Fibroblast of pulmonary artery (primary cell): ENCODE measurements at places on chromosomes 3 and 15.

GRCh38 chr3:108001457-108001856 lies 89.4 kb downstream of the CD47 start:
- DNase-seq = no peak

DNA sequence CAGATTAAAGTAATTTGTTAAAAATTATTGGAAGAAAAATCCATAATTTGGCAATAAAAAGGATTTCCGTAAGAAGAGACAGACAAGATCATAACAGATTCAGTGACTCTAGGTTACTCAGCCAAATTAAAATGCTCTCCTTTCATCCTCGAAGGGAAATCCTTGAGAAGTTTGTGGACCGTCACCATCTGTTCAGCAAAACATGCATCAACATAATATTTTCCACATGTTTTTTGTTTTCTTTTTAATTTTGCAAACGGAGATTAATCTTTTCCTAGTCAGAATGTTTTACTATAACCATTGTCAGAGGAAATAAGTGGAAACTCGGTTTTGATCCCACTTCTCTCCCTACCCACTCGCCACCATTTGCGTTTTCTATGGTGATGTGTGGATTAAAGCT lies 128.3 kb downstream of the TMCO5A start:
- DNase-seq = no peak

GRCh38 chr3:8864402-8865350 lies 95.3 kb upstream of the OXTR start:
- DNase-seq = no peak

DNA sequence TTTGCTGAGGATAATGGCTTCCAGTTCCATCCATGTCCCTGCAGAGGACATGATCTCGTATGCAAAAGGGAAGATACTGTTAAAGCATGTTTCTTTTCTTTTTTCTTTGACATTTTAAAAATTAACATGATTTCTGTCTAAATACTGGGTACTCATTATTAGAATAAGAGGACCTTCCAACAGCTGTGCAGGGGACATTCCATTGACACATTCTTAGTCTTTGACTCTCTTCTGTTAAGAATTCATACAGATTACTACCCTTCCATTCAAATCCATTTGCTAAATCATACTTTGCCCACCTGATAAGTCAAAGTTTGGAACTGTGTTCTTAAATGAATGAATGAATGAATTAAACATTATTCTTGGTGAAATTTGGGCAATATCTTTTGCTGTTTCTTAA lies 5.1 kb upstream of the CP start:
- no peak for DNase-seq

GRCh38 chr3:33322412-33322811 lies 45.2 kb downstream of the FBXL2 start:
- no peak for DNase-seq

DNA sequence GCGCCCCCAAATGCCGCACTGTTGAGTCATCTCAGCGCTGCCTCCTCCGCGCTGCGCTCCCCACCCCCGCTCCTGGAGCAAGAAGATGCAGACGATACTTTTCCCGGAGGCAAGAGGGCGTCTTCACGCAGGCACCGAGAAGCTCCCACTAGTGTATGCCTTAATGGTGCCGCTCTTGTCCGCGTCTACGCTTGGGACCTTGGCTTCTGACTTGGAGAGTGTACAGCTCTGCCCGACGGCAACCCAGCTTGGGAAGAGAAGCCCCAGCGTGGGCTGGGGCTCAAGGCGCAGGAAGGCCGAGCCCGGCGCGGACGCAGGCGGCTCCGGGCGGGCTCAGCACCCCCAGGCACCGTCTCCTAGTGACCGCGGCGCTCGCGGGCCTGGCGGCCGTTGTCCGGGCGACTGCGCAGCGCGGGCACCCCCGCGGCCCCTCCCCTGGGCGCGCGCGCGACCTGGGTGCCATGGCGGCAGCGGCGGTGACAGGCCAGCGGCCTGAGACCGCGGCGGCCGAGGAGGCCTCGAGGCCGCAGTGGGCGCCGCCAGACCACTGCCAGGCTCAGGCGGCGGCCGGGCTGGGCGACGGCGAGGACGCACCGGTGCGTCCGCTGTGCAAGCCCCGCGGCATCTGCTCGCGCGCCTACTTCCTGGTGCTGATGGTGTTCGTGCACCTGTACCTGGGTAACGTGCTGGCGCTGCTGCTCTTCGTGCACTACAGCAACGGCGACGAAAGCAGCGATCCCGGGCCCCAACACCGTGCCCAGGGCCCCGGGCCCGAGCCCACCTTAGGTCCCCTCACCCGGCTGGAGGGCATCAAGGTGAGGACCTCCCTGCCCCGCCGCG lies at the start of gene P4HTM:
Gene P4HTM (plus strand): TSS at position 446 of the 840 bp plus-strand sequence. CDS start 16 bp downstream, at position 462.
- peak; percentile 95 for DNase-seq

DNA sequence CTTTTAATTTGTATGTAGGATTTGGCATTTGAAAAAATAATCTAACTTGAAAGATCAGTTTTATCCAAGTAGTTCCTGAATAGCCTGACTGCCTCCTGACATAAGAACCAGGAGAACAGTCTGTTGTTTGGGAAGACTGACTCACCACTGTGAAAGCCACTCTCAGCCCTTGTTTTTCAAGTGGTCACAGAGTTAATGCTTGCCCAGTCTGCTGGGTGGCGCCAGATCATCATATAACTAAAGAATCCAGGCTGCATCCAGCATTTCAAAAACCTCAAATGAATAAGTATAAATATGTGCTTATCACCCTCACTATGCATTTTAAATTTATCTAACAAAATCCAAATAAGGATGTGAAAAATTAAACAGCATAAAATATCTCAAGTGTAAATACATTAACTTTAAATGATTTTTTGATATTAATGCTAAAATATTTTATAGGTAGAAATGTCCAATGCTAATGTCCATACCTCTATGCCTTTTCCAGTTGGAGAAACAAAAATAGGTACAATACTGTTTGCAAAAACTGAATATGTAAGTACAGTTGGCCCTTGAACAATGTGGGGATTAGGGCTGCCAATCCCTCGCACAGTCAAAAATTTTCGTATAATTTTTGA lies 26.9 kb upstream of the ZBBX start:
- DNase-seq = peak; percentile 70

DNA sequence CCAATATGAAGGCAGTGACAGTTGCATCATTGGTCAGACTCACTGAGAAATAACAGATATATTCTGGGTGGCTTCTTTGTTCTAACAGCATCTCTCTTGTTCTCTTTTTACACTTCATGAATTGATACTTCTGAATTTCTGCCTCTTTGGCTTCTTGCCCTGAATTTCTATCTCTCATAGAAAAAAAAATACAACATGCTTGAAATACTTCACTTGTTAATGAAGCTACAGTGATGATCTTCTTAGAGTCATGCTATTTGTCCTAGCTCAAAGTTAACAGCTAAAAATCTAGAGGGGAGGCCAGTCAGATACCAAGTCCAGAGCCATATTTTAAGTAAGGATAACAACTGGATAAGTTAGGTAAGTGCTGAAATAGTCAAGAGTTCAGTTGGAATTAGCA lies 597.2 kb upstream of the AGTR1 start:
- DNase-seq = no peak

- no peak for DNase-seq
Measured at GRCh38 chr3:73556520-73557372, 68.0 kb downstream of the PDZRN3 start.

GRCh38 chr3:153277029-153277428 lies 115.0 kb downstream of the RAP2B start:
- DNase-seq = no peak

DNA sequence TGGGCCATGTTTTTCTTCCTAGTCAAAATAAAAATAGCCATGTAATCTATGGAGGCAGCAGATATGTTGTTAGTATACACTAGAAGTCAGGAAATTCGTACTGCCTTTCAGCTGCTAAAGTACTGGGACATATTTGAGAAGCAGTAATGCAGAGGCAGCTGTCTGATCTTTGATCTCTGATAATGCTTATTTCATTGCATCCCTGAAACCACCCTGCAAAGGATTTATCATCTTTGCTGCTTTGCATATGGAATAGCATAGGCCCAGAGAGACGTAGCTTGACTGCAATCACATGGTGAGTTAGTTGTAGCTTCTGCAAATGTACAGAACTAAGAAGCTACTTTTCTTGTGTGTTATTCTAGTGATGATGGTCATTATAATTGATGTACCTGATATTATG lies 52.4 kb downstream of the RBM6 start:
- DNase-seq = no peak

DNA sequence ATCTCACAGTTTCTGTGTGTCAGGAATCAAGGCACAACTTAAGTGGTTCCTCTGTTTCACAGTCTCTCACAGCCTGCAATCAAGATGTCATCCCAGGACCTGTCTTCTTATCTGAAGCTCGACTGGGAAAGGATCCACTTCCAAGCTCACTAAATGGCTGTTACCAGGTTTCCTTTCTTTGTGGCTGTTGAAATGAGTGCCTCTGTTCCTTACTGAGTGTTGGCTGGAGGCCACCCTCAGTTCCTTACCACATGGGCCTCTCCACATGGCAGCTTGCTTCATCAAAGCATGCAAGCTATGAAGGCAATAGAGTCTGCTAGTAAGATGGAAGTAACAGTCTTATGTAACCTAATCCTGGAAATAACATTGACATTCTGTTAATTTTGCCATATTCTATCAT lies 174.0 kb downstream of the ERC2 start:
- DNase-seq = peak; percentile 63

DNA sequence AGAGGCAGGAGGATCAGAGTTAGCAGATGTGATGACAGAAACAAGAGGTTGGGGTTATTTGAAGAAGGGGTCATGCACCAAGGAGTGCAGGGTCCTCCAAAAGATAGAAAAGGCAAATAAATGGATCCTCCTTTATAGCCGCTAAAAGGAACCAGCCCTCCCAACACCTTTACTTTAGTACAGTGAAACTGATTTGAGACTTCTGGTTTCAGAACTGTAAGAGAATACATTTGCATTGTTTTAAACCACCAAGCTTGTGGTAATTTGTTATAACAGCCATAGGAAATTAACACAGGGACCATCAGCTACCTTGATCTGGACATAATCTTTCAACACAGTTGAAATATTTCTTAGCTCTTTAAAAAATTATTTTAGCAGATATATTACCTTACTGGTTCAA lies 166.6 kb downstream of the TIGIT start:
- no peak for DNase-seq

- DNase-seq = peak; percentile 26
Measured at GRCh38 chr3:148366743-148367410, 330.8 kb upstream of the AGTR1 start.

DNA sequence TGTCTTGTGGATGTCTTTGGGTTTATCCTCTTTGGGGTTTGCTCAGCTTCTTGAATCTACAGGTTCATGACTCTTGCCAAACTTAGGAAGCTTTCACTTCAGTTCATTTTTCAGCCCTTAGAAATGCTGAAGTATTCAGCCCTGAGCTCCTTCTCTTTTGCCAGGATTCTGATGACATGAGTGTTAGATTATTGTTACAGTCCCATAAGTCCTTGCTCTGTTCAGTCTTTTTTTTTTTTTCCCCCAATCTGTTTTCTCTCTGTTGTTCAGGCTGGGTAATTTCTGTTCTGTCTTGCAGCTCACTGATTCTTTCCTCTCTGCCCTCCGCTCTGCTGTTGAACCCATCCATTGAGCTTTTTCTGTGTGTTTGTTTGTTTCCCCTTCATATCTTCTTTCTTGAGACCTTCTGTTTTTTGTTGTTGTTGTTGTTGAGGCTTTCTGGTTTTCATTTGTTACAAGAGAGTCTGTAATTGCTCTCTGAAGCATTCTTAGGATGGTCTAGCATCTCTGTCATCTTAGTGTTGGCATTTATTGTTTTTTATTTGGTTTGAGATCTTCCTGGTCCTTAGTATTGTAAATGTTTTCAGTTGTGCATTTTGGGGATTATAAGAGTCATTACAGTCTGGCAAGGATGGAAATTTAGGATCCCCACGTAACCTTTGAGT lies 18.4 kb downstream of the LRCH3 start:
- DNase-seq = peak; percentile 69

- DNase-seq = no peak
Measured at GRCh38 chr15:62793752-62794144, 248.8 kb upstream of the TPM1 start.

GRCh38 chr3:123068601-123069381 lies 2.0 kb downstream of the PDIA5 start:
- DNase-seq = no peak

DNA sequence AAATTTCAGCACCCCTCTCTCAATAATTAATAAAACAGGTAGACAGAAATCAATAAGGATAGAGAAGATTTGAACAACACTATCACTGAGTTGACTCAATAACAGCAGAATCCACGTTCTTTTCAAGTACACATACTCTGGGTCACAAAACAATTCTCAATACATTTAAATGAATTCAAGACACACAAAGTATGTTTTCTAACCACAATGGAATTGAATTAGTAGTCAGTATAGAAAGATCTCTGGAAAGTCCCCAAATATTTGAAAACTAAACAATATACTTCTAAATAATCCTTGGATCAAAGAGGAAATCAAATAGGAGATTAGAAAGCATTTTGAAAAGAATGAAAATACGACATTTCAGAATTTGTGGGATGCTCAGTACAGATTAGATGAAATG lies 40.0 kb downstream of the TKT start:
- DNase-seq = no peak

- peak; percentile 29 for DNase-seq
Measured at GRCh38 chr3:54374214-54374852, 252.0 kb downstream of the CACNA2D3 start.

DNA sequence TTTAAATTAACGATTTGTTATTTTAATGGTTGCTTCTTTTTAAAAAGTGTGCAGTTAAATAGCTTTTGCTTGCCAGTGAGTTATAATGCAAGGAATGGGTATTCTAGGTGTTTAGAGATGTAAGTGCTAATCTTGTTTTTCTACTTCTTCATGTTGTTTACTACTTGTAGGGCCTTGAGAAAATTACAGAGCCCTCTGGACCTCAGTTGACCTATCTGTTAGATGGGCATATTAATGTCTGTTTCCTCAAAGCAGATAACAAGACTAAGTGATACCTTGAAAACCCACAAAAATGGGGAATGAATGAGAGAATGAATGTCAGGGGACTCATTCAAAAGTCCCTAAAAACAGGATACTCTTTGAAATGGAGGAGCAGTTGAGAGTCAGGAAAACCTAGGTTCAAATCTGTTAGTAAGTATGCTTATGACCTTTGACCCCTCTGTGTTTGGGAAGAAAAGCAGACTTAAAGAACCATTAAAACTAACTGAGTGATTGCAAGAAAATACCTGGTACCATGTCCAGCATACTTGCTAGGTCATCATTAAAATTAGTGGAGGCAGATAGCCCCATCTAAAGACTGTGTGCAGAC lies 419.5 kb downstream of the EDEM1 start:
- DNase-seq = no peak

DNA sequence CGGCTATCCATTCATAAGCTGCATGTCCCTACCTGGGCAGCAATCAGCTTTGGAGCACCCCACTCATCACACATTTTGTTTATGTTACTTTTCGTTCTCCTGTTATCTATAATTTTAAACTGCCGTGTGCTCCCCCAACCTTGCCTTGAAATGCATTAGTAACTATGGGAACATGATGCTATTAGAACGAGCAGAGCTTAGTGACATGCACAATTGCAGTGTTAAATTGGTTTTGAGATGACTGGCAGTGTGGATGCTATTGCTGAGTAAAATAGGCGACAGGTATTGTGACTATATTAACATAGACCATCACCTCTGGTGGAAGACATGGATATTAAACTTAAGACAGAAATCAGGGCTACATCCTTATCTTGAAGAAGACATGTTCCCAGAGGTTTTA lies 191.6 kb downstream of the KCNAB1 start:
- DNase-seq = no peak
